ENCODE measurements at places on chromosomes 16 and 17.

DNA sequence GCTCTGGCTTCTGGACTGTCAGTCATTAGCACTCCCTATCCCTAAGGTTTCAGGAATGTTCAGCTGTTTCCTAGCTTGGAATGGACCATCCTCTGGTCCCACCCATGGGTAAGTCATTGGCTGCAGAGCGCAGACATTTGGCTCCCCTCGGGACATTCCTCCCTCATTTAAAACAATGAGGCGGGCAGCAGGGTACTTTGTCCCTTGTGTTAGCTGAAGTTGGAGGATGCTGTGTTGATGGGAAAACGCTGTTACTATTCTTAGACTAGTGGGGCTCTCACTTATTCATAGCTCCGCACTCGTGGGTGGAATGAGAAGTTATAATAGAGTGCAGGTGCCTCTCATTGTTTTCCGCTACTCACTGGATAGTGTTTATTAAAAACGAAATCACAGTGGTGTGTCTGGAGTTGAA is 673.8 kb downstream of the WWOX start:
- no peak for DNase-seq

DNA sequence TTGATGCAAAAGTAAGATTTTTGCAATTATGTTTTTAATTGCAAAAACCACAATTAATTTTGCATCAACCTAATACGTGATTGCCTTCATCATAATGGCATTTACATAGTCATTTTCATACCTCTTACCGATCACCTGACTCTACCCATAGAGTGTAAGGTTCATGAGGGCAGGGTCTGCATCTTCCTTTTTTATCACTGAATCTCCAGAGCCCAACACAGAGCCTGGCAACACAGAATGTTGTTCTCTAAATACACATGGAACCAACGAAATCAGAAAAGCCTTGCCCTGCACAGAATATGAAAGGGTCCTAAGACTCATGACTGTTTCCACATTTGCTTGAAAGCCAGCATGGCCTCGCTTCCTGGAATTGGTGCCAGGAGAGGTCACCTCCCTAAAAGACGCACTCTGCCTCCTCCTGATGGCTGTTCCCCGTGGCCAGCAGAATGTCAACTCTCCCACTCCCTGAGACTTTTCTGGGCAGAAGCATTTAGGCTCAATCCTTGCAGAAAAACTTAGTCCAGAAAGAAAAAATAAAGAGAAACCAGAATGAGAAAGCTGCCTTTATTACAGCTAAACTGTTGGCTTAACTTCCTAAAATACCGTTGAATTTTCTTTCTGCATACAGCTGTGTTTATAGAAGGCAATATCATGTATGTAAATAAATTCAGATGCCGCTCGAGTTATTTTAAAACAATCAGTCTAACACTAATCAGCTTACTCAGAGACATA is 327.8 kb upstream of the MAF start:
- DNase-seq: no peak

- DNase-seq: no peak
These were observed 9.1 kb downstream of the TNFRSF13B start for GRCh38 chr17:16962804-16963203.

GRCh38 chr16:20803192-20803560 is 3.1 kb downstream of the ERI2 start:
- no peak for DNase-seq

DNA sequence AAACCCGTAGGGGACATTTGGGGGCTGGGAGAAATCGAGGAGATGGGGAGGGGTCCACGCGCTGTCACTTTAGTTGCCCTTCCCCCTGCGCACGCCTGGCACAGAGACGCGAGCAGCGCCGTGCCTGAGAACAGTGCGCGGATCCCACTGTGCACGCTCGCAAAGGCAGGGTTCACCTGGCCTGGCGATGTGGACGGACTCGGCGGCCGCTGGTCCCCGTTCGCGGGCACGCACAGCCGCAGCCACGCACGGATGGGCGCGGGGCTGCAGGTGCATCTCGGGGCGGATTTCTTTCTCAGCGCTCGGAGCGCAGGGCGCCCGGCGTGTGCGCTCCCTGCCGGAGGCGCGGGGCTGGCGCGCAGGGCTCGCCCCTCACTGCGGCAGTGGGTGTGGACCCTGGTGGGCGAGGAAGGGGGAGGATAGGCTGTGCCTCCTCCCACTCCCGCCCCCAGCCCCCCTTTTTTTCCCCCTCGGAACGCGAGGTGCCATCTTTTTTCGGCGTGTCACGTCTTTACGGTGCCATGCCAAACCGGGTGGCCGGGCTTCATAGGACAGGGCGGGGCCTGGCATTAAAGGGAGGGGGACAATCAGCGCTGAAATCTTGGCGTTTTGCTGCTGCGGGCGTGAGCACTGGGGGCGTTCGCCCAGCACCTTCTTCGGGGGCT is 1.1 kb downstream of the MAPT start:
- peak; percentile 47 for DNase-seq

GRCh38 chr17:39194089-39194984 is 3.1 kb downstream of the CACNB1 start:
- peak; percentile 52 for DNase-seq

- no peak for DNase-seq
These were observed 85.0 kb upstream of the MYOCD start for GRCh38 chr17:12580640-12581039.

DNA sequence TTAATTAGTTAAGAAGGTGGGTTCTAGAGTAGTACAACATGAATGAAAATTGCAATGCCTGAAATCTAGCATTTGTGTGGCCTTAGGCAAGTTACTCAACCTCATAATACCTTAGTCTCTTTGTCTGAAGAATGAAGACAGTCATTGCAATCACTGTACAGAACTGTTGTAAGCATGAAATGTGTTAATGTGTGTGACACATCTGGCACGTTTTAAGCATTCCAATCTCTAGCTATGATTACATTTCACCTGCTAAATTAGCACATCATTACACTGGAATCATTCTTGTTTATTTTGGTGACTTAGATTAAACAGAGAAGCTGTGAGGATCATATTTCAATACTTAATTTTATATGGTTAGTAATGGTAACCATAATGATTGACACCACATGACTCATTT is 629.7 kb upstream of the KIF2B start:
- DNase-seq: no peak

DNA sequence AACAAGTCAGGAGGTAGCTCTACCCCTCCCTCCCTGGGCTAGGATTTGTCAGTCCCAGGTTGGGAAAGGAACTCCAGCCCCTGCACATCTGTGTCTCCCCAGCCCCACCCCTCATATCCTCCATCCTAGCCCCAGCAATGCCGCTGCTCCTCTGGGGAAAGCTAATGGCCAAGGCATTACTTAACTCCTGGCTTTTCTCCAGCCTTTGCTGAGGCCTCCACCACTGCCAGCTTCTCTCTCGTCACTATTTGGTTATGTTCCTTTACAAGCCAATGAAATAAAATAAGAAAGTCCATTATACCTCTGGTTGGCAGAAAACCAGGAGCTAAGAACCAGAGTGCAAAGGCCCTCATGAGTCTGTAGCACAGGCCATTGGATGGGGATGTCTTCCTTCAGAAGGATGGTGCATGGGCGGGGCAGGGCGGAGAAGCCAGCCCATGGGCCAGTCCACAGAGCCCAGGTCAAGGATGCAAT is 171.0 kb downstream of the CCDC182 start:
- peak; percentile 82 for DNase-seq

DNA sequence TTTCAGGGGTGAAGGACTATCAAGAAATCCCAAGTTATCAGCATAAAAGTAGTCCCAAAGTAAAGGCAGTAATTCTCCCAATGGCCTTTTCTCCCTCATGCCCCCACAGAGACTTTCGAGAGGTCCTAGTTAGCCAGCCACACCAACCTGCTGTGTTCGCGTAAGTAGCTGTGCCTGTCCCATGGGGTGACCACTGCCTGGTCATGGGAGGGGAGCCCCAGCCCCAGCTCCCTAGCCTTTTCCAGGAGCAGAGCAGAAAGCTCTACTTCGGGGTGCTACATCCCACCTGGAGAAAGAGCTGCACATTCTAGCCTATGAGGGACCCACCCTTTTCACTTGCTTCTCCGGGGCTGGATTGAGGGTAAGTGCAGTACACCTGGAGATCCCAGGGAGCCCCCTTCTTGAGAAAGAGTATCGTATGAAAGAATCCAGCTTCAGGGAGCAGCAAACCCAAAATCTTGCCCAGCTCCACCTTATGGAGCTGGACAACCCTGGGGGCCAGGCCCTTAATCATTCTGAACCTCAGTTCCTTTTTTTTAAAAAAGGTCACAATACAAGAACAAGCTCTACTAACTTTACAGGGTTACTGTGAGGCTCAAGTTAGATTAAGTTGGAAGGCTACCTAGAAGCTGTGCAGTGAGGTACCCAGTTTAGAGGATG is 8.6 kb upstream of the SOST start:
- DNase-seq: no peak

GRCh38 chr17:76104140-76104895 is 731 bp upstream of the EXOC7 start:
- DNase-seq: no peak

- DNase-seq: no peak
These were observed 164.8 kb downstream of the SNX29 start for GRCh38 chr16:12141073-12141951.

- no peak for DNase-seq
These were observed 2.9 kb upstream of the RAB40C start for GRCh38 chr16:586645-587590.
